ENCODE measurements at places on chromosomes 5 and 9.
A peak's percentile ranks its signal among the peaks of the same experiment; 100 is the strongest.

GRCh38 chr9:121640076-121640475 is 11.4 kb upstream of the DAB2IP start:
- DNase-seq, result peak; percentile 59

DNA sequence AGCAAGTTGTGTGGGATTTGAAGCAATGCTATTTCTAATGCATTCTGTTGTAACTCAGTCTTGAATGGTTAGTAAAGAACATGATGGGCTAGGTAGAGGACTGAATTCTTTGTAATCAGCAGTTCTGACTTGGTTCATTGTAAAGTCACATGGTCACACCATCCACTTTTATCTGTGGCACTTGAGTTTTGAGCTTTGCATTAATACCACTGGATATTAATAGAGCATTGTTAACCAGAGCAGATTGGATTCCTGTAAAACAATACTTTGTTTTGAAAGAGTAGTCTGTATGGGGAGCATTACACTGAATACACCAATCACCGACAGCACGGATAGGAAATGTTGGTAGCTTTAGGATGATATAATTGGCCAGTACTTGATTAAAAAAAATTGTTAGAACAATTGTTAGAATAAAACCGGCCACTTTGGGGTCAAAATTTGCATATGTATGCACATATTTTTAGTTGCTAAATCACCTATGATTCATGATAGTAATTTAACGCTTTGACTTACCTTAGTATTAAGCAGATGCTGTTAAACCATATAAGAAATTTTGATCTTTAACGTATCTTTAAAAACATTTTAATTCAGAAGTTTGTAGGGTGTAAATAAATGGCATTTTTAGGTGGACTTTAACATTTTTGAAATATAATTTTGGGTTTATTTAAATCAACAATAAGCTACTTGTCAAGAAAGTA is 17.4 kb downstream of the SLC12A2 start:
- no peak for DNase-seq

- DNase-seq, result no peak
Observed at GRCh38 chr5:73125289-73125688, 4.9 kb downstream of the TMEM171 start.

DNA sequence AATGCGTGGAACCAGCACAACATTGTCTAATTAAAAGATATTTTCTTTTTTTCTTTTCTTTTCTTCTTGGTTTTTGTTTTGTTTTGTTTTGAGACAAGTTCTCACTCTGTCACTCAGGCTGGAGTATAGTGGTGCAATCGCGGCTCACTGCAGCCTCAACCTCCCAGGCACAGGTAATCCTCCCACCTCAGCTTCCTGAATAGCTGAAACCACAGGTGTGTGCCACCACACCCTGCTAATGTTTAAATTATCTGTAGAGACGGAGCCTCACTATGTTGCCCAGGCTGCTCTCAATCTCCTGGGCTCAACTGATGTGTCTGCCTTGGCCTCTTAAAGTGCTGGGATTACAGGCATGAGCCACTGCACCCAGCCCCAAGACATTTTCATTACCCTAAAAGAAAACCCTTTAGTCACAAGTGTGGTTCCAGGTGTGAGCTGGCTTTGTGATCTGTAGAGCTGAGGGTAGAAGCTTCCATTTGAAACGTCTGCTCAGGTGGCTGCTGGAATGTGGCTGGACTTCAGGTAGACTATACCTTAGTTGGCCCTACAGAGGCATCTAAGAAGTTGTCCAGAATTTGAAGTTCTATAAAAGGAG is 19.1 kb upstream of the NEK6 start:
- DNase-seq, result no peak

GRCh38 chr5:94080390-94080789 is 339.0 kb upstream of the POU5F2 start:
- DNase-seq, result no peak

GRCh38 chr9:91034976-91035824 is 233.6 kb downstream of the SYK start:
- DNase-seq, result no peak

DNA sequence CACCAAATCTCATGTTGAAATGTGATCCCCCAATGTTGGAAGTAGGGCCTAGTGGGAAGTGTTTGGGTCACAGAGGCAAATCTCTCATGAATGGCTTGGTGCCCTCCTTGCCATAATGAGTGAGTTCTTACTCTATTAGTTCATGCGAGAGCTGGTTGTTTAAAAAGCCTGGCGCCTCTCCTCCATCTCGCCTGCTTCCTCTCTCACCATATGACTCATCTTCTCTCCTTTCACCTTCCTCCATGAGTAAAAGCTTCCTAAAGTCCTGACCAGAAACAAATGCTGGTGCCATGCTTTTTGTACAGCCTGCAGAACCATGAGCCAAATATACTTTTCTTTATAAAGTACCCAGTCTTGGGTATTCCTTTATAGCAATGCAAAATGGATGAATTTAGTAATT is 20.9 kb upstream of the ARHGAP26 start:
- no peak for DNase-seq

- no peak for DNase-seq
Observed at GRCh38 chr9:37342895-37343294, 79.6 kb upstream of the GRHPR start.
